ENCODE measurements at places on chromosomes 12 and 14.

GRCh38 chr12:104526320-104526719 is 69.6 kb downstream of the CHST11 start:
- no peak for DNase-seq

DNA sequence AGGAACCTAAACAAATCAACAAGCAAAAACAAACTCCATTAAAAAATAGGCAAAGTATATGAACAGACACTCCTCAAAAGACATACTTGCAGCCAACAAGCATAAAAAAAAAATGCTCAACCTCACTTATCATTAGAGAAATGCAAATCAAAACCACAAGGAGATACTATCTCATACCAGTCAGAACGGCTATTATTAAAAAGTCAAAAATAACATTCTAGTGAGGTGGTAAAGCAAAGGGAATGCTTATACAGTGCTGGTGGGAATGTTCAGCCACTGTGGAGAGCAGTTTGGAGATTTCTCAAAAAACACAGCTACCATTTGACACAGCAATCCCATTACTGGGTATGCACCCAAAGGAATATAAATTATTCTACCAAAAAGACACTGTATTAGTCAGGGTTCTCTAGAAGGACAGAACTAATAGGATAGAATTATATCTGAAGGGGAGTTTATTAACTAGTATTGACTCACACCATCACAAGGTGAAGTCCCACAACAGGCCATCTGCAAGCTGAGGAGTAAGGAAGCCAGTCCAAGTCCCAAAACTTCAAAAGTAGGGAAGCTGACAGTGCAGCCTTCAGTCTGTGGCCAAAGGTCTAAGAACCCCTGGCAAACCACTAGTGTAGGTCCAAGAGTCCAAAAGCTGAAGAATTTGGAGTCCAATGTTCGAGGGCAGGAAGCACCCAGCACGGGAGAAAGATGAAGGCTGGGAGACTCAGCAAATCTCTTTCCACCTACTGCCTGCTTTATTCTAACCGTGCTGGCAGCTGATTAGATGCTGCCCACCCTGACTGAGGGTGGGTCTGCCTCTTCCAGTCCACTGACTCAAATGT is 101.6 kb upstream of the KRAS start:
- DNase-seq = no peak

DNA sequence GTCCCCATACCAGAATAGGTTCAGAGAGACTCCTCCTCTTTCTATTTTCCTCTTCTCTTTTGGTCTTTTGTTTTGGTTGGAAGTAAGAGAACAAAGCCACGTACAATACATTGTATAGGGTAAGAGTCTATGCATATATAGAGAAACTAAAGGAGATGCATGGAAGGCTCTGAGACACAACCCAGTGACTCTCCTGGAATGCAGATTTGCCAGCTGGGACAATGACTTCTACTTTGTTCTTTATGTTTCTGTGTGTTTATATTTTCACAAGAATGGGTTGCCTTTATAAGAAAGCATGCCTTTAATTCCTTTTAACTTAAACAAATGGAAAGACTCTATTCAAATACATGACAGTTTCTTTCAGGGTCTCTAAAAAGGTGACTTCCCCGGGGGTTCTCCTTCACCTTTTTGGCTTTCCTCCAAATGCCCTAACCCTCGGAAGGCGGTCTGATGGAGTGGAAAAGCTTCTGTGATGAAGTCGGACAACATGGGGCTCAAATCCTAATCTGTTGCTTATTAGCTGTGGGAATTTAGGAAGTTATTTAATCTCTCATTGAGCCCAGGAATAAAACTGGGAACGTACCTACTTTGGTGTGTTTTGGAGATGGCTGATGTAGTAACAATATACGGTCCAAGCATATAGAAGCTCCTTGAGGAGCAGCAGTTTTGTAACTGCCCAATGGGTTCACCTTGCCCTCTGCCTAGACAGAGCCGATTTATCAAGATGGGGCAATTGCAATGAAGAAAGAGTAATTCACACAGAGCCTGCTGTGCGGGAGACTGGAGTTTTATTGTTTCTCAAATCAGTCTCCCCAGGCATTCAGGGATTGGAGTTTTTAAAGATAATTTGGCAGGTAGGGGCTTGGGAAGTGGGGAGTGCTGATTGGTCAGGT is 9.1 kb upstream of the SERPINA1 start:
- no peak for DNase-seq

GRCh38 chr12:98799146-98799810 is 154.2 kb downstream of the APAF1 start:
- DNase-seq = no peak

DNA sequence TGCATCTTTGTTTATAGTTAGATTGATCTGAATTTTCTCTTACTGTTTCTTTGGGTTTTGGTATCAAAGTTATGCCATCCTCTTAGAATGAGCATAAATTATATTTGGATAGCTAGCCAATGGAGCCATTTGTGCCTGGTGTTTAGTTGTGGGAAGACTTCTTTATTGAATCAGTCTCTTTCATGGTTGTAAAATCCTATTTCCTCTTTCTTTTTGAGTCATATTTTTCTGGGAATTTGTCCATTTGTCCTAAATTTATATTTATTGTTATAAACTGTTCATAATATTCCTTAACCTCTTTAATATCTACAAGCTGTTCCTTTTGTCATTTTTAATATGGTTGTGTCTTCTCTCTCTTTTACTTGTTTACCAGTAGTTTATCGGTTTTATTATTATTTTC is 462.5 kb downstream of the AEBP2 start:
- no peak for DNase-seq

GRCh38 chr14:105281371-105282097 is 19.3 kb downstream of the BRF1 start:
- peak; percentile 37 for DNase-seq

DNA sequence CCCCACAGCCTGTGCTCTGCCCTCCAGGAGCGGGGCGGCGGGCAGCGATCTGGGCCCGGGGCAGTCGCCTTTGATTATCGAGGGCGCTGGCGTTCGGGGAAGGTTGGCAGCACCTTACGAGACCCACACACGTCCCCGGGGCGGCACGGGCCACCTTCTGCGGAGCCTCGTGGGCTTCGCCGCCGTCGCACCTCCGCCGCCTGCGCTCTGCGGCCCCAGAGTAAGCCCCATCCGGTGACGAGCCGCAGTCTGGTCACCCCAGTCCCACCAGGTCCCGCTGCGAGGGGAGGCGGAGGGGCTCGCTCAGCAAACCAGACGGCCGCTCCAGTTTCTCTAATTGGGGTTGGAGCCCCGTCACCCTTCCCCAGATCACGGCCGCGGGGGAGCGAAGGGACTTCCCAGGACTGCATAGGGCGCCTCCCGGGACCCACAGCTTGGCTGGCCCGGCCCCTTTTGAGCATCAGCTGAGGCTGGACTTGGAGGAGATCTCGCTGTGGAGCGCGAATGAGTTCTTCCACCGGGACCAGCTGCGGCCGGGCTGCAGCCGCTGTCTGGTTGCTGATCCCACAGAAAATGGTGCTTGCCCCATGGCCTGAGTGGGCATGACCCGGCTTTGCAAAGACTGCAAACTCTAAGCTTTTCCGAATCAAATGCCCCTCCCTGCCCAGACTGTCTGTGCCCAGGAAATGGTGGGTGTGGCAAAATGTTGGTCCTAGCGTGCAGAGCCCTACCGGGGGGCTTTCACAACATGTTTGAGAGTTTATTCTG is 560 bp downstream of the LGALS3 start:
- peak; percentile 91 for DNase-seq

DNA sequence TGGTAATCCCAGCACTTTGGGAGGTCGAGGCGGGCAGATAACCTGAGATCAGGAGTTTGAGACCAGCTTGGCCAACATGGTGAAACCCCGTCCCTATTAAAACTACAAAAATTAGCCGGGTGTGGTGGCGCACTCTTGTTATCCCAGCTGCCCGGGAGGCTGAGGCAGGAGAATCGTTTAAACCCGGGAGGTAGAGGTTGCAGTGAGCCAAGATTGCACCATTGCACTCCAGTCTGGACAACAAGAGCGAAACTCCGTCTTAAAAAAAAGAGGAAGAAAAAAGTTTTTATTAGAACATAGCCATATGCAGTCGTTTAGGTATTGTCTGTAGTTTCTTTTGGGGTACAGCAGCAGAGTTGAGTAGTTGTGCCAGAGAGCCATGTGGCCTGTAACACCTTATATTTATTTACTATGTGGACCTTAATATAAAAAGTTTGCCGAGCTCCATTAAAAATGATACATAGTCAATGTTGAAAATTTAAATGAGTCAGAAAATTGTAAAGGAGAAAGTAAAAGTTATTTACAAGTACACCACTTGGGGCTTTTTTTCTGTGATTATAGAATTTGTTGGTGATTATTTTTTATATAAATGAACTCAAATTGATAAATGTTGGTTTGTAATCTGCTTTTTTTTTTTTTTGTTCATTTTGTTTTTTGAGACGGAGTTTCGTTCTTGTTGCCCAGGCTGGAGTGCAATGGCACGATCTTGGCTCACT is 2.2 kb downstream of the ADIPOR2 start:
- DNase-seq = no peak

GRCh38 chr12:105774037-105774436 is 364.7 kb downstream of the NUAK1 start:
- no peak for DNase-seq

GRCh38 chr14:34966413-34966812 is 16.4 kb upstream of the SRP54 start:
- DNase-seq = no peak

DNA sequence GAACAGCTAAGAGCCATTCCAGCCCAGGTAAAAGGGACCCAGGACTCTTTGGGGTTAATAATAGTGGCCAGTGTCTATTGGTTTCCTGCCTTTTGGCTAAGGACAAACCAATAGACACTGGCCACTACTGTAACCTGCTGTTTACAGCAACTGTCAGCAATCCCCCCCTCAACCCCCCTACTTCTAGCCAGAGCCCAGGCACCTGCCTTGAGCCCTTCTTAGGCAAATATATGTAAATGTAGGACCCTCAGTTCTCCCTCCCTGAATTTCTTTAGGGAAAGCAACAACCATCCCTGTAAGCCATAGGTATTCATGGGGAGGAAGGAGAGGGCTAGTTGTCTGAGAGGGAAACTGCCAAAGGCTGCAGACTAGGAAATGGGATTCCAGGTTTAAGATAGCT is 22.3 kb downstream of the HOXC4 start:
- DNase-seq = no peak

GRCh38 chr12:47767216-47767724 is 5.8 kb upstream of the SLC48A1 start:
- no peak for DNase-seq

DNA sequence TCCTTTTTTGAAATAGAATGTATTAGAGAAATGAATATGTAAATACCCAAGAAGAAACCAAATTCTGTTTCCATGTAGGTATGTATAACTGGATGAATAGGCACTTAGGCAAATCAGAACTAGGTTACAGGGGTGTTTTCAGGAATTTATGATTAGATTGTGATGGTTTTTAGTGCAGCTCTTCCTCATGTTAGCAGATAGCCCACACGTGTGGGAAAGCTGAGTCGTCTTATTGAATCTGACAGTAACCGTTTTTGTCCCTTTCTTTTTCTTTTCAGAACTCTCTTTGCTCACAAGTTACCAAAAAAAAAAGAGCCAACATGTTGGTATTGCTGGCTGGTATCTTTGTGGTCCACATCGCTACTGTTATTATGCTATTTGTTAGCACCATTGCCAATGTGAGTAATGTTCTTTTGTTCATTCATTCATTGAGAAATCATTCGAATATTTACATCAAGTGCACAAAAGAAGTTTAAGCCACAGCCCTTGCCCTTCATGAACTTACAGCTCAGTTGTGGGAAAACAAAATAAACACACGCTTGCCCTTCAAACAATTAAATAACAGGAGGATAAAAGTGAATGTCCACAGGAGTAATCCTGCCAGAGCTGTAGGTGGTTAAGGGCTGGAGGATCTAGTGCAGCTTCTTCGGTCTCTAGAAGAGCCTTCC is 14.8 kb downstream of the EMP1 start:
- DNase-seq = no peak

- no peak for DNase-seq
Measured at GRCh38 chr14:96805956-96806355, 8.8 kb downstream of the VRK1 start.

GRCh38 chr12:126768517-126768916 is 1498.5 kb upstream of the TMEM132C start:
- no peak for DNase-seq

- DNase-seq = no peak
Measured at GRCh38 chr12:5742258-5742657, 202.8 kb downstream of the ANO2 start.

DNA sequence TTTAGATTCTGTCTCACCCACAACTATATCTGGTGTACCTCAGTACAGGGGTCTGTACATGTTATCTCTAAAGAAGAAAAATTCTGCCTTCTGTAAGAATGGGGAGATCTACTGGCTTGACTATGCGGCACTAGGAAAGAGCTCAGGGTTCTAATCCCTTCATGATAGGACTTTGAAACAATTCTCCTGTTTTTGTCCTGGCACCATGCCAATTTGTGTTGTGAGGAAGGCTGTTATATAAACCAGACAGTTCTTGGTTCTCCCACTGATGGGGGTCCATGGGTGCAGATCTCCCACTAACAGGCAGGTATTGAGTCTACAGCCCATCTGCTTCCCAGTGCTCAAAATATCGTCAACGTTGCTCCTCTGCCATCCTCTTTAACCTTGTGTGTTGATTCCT is 883.7 kb downstream of the GALC start:
- no peak for DNase-seq

DNA sequence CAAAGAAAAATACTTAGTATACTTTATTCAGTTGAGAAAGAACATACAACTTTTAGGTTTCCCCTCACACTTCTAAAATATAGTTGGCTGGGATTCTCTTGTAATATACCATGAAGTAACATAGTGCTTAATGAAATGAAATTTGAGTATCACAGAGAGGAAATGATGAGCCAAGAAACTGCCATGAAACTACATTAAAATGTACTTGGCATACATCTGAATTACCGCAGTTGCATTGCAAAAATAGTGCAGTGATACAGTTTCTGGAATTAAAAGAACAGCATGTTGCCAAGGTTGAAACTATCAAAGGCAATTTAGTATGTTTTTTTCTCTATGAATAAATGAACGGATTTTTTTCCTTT is 389.2 kb downstream of the TMEM117 start:
- no peak for DNase-seq

DNA sequence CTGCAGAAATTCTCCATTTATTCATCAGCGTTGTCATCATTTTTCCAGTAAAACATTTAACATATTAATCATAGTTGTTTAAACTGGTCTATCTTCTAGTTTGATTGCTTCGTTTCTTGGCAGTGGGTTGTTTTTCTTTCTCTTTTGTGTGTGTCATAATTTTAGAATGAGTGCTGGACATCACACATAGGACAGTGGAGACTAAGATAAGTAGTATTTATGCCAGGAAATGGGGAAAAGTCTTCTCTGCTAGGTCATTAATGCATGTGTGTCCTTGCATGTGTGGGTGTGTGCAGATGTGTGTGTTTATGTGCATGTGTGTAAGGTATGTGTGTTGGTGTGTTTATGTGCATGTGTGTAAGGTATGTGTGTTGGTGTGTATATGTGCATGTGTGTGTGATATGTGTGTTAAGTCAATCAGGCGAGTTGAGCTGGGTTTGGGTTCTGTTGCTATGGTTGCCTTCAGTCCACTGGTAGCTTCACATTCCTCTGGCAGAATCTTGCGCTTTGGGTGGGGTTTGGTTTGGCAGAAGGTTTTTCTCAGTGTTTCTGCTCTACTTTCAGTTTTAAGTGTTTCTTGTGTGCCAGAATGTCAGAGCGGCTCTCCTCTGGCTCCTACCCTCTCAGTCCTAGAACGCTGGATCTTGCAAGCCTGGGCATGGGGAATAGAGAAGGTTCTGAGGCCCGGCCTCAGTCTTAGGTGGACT is 7.8 kb upstream of the ADGRD1 start:
- DNase-seq = no peak

All from Right ventricle myocardium inferior (tissue), 1 donor.